HFF-Myc (cell line): ENCODE measurements at places on chromosomes 7 and 10.

GRCh38 chr7:17319164-17320101, 21.0 kb downstream of the AHR start:
- no peak for DNase-seq

DNA sequence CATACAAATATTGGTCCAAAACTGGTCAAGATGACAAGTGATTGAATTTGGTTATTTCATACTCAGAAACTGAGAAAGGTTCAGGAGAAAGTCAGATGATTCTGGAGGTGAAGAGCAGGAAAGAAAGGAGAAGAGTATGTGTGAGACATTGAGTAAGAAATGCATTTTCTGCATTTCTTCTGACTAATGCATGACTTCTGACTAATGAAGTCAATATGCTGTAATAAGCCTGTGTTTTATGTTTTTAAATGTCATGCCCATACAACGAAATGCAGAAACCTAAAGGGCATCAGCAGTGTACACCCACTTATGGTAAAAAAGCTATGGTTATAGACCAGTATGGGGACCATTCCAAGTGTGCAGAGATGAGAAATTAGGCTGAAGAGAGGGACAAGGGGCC, 1227.8 kb upstream of the SORCS1 start:
- DNase-seq = no peak

DNA sequence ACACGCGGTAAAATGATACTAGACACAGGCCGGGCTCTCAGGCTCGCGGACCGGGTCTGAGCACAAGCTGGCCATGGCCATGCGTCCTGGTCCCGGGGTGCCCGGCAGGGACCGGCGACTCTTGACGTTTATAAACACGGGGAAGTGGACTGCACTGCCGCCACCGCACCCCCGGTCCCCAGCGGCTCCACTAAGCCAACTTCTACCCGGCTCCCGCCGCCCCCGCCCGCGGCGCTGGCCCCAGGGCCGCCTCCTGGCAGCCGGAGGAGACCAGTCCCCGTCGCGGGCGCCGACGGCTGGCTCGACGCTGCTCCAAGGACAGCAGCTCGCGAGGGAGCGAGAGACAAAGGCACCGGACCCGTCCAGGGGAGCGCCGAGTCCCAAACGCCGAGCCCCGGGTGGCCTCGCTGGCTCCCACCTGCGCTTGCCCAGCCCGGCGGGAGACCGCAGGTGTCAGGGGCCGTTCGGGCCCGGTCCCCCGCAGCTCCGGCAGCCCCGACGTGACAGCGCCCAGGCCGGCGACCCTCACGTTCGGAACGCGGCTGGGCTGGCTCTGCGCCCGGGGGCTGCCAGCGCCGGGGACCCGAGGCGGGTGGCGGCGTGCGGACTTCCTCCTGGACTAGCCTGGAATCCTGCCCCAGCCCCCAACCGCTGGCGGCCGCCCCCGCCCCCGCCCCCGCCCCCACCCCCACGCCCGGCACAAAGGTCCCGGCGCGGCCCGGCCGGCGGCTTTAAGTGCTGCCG, 517 bp downstream of the ITGB1 start:
- DNase-seq = no peak

GRCh38 chr7:135924302-135924701, 52.9 kb downstream of the MTPN start:
- DNase-seq = no peak

DNA sequence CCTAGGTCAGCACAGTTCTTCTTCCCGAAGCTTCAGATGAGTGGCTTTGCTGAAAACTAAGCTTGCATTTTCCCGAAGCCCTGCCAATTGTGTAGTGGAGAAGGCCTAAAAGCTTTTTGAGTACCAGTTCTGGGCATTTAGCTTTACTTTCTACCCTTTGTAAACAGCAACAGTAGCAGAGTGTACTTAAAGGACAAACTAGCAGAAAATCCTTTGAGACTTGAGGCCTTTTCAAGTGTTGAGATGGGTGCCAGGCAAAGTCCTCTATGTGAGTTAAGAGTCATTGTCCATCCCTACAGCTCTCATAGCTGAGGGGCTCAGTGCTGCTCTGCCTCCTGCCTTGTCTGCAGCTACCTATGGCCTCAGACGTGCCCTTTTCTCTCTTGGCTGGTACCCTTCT, 368.2 kb downstream of the CCSER2 start:
- DNase-seq = no peak

DNA sequence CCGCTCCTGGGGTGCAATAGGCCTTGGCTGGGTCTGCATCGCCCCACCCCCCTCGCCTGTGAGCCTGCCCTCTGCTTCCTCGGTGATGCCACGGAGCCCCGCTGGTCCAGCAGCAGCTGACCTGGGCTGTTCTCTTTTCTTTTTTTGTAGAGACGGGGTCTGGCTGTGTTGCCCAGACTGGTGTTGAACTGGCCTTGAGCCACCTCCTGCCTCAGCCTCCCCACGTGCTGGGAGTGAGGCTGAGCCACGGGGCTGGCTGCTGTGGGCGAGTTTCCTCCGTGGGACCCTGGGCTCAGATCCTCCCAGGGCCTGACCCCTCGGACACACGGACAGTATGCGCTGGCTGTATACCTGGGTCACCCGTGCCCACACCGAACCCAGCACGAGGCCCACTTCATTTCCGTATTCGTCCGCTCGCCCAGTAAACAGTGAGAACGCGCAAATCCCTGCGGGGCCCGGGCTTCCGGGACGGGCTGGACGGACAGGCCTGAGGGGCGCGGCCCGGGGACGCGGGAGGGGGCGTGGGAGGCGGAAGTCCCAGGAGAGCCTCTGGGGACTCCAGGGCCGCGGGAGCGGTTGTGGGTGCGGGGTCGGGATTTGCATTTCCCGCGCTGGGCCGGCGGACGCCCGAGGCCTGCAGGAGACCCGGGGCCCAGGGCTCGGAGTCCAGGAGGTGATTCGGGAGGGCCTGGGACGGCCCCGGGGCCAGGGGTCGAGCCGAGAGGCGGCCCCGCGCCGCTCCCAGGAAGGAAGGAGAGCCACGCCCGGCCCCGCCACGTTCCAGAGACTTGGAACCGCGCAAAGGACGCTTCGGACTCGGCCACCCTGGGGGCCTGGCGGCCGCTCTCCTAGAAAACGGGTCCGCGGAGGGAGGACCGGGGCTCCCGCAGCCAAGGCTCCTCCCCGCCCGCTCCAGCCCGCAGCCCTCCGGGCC, 57.7 kb upstream of the DNAJB6 start:
- DNase-seq = no peak

GRCh38 chr7:73707045-73707631, 12.3 kb downstream of the STX1A start:
- no peak for DNase-seq

GRCh38 chr7:151460474-151460855, 20.5 kb upstream of the CRYGN start:
- DNase-seq = no peak

- DNase-seq = no peak
These were observed 713 bp downstream of the LZTS2 start for GRCh38 chr10:101000127-101000914.

GRCh38 chr7:115136796-115137443, 215.0 kb downstream of the MDFIC start:
- no peak for DNase-seq

- DNase-seq = no peak
These were observed 510.4 kb downstream of the SUGCT start for GRCh38 chr7:40645197-40645596.

DNA sequence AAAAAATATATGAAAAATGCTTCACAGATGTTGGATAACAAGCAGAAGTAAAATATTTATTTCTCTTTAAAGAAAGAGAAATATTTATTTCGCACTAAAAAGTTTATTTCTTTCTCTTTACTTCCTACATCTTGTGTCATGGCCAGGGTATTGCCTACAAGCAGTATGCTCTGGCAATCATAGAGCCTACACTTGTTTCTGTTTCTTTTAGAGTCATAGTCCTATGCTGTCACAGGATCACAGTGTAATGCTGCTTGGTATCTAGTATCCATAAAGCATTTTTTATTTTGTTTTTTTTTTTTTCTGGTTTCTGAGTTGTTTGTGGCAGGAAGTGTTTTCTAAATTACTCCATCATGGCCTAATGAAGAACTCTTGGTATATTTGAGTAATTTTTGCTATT, 116.0 kb downstream of the ATRNL1 start:
- DNase-seq = no peak

DNA sequence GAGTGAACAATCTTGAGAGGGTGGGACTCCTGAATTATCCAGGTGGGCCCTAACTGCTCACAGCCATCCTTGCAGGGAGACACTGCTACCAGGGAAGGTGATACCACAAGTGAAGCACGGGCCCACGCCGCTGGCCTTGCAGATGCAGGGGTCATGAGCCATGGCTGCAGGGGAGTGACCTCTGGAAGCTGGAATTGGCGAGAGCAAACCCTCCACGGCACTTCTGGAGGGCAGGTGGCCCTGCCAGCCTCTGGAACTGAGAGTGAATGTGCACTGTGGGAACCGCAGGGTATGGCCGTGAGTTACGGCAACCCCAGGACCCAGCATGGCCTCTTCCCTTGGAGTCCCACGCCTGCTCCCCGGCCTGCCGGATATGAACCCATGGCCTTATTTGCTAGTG, 37.5 kb downstream of the STK32C start:
- DNase-seq = no peak

DNA sequence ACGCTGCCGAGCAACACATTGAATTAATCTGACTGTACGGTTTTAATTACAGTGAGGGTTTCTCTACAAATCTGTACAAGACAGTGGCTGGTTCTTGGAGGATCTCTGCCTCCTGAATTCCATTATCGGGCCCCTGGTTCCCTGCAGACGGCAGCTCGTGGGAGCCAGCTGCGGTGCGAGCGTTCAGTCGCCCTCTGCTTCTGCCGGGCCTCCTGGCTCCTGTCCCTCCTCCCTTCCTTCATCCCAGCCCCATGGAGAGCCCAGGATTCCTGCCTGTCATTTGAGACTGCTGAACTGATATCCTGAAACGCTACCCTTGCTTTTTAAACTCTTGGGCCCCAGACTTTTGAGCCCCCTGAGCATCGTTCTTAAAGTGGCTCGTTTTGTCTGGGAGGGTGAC, 6.6 kb upstream of the DLX6 start:
- DNase-seq = no peak

- no peak for DNase-seq
These were observed 348.5 kb downstream of the BBS9 start for GRCh38 chr7:33477719-33478480.

DNA sequence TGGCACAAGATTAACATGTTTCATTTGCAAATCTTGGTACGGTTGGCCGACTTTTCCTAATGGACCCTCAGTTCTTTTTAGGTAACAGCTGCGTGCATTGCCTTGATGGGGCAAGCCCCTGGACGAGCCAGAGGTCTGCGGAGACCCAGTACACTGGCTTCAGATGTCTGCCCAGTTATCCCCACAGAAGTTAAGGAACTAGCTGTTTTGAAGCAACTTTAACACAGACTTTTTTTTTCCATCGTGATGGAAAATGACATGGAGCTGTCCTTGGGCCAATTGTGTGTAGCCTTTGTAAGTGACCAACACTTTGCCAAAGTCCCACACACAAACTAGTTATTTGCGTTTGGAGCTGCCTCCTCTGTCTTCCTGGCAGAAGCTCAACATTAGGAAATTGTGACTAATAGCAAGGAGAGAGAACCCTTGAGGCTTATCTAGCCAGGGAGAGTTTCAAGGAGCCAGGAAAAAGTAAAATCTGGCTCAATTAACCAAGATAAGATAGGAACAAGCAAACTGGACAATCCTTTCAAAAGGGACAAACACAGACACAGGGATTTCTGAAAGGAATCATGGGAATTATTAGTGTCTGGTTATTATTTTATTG, 99.6 kb upstream of the BMPER start:
- DNase-seq = peak; percentile 14

DNA sequence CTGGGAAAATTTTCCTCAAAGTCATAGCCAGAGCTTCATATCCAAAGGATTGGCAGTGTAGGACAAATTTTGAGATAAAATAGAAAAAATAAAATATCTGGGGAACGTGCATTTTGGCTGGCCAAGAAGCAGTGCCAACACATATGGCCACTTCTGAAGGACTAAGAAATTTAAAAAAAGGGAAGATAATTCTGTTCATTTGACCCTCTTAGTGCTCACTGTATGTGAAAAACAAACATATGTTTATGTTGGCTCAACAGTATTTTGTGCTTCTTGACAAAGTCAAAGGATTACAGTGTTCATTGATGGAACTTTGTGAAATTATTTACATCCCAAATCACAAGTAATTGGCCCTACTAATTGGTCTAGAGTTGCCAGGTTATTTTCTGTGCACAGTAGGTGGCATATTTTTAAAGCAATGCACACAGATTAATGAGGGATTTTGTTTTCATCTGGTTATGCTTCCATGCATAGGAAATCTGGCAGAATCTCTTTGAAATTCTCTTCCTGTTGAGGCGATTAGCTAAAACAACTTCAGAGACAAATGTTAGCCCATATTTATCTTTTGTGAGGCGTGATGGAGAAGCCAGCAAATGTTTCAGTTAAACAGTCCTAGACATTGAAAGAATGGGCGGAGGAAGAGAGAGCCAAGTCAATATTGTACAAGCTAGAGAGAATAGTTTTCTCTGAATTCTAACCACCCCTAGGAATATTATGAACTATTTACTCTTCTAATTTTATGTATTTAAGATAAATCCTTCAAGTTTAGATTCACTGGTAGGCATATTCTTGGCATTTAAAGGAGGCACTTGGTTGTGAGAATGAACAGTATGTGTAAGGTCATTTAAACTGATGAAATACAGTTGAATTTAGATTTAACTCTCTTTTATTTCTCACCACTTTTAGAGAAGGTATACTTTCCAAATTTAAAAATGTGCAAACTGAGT, 237.7 kb upstream of the MBL2 start:
- no peak for DNase-seq

DNA sequence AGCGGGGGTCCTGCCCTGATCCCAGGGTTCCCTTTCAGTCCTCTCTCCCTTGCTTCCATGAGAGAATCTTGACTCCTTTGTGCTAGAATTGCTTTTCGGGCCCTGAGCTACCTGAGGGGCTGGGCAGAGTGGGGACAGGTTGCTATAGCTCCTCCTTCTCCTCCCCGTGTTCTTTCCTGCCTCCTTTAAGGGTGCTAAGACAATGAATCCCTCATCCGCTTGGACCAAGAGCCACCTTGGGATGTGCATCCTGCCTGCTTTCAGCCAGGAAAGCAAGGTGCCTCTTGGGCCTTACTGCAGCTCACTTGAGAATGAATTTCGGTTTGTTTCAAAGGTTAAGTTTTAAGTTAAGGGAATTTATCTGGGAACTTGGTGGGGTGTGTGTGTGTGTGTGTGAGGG, 53.6 kb downstream of the ADRA2A start:
- no peak for DNase-seq

- no peak for DNase-seq
These were observed 76.5 kb downstream of the XPNPEP1 start for GRCh38 chr10:109846832-109847231.

- no peak for DNase-seq
These were observed 158.8 kb upstream of the LYZL2 start for GRCh38 chr10:30788307-30788706.

- peak; percentile 93 for DNase-seq
These were observed 63.7 kb downstream of the ZNRF2 start for GRCh38 chr7:30348083-30348560.

- DNase-seq = no peak
These were observed 436.8 kb downstream of the RPS24 start for GRCh38 chr10:78470267-78471103.
